ENCODE measurements at places on chromosomes 6 and 20.

DNA sequence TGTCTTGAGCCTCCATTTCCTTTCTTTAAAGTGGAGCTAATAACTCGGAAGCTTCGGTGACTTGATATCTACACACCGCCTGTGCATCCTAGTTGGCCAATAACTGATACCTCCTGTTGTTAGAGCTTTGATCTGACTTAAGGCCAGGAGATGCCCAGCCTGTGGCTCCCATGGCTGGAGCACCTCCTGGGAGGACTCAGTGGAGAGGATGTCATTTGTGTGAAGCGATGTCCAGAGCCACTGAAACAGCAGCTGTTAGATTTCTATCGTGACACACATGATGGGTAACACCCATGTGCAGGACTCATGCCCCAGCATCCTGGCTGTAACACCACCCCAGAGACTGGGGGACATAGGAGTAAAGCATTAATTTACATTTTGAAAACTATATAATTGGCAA lies 30.8 kb downstream of the SDCBP2 start:
- DNase-seq, result no peak

DNA sequence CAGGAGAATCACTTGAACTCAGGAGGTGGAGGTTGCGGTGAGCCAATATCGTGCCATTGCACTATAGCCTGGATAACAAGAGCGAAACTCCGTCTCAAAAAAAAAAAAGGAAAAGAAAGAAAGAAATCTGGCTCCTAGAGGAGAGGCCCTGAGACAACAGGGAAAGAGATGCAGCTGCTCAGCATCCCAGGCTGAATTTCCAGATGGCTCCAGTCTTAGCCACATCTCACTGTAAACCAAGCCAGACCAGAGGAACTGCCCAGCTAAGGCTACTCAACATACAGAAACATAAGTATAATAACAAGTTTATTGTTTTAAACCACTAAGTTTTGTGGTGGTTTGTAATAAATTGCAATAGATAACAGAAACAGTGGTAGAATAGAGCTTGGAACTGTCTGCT lies 38.5 kb upstream of the TASP1 start:
- no peak for DNase-seq

DNA sequence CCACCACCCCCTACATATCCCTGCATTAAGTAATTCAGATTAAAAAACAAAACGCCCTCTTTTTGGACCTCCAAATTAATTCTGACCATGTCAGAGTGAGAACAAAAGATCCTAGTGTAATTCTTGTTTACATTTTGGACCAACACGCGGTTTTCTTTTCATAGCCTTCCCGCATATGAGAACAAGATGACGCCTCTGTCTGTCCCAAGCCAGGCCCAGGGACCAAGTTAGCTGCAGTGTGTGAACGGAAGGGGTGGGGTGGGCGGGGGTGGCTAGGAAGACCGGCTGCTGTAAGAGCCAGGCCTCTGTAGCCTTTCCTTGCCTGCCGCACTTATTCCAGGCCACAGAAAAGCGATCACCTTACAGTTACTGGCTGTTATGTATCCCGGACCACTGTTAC lies 68.0 kb downstream of the PLCG1 start:
- no peak for DNase-seq

DNA sequence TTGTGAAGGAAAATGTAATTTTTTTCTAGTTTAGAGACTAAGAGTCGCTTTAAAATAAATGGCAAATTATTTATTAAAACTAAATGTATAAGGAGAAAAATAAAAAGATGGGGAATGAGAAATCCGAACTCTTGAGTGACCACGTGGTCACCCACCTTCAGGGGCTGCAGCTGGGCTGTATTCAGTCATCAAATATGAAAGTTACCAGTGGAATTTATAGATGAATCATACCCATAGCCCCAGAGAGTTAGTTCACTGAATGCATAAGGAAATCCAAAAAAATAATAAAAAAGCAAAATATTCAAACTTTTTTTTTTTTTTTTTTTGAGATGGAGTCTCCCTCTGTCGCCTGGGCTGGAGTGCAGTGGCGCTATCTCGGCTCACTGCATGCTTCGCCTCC lies 947.7 kb upstream of the ADGRB3 start:
- no peak for DNase-seq

- no peak for DNase-seq
Measured at GRCh38 chr6:95601133-95601532, 23.8 kb downstream of the MANEA start.

- DNase-seq, result no peak
Measured at GRCh38 chr20:62550087-62550632, 74.4 kb upstream of the GATA5 start.

DNA sequence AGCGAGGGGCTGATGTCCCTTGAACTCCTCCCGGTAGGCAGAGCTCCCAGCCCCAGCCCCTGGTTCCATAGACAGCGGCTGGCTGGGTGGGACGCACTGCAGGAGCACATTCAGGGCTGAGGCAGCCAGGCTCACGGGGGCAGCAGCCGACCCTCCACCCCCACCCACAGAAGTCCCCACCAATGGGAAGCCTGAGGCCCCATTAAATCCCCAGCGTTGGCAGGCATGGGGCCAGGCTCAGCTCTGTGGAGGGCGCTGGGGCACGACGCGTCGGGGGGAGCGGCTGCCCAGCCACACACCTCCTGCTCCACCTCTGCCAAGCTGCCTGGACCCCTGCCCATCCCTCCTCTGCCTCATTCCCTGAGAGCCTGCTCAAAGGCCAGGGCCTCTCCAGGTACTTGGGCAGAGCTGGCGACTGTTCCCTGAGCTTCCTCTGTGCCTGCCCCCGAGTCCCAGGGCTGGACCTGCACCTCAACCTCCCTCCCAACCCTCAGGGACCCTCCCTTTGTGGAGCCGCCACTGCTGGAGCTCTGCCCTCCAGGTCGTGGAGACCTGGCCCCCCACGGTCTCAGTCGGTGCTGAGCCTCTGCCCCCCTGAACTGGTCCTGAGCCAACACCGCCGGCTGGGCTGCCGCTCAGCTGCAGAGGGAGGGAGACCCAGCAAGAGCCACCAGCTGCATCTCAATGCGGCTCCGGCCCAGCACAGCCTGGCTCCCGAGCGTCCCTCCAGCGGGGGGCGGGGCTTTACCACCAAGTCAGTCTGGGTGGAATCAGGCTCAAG lies 9.1 kb downstream of the CHRNA4 start:
- DNase-seq, result no peak

DNA sequence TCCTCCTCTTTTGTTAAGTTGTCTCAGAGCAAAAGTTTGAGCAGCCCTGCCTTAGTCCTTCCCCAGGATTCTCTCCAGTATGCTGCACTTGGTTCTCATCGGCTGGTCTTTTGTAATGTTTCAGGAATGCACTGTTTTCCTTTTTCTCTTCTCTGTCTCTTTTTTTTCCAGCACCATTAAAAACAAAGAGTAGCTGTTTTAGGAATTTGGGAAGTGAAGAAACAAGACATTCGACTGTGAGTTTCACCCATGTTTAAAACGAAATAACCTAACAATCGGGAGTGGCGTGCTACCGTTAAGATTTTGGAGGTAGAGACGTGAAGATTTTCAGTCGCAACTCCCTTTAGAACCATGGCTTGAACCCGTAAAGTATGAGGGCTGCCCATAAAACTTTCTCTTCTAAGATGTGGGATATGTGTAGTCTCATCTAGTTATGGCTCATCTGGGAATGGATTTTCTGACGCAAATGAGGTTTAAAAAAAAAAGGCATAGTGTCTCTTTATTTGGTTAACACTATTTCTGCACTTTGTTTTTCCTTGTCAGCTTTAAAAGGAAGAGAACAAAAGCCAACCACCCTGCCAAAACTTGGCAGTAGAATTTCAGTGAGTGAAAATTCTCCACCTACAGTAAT lies 35.9 kb upstream of the RAB23 start:
- DNase-seq, result no peak

DNA sequence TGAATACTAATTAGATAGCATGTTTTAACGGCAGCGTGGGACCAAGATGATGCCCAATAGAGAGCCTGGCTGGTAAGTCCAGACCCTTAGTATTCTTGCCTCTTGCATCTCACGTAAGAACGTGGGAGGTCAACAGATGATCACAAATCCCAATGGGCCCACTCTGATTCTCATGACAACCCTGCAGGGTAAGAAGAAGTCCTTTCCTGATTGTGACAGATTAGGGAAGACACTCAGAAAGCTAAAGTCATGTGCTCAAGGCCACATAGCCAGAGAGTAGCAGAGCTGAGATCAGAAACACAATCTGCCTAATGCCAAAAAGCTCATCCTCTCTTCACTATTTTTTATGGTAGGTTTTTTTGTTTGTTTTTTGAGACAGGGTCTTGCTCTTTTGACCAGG lies 103.8 kb downstream of the RALGAPA2 start:
- no peak for DNase-seq

DNA sequence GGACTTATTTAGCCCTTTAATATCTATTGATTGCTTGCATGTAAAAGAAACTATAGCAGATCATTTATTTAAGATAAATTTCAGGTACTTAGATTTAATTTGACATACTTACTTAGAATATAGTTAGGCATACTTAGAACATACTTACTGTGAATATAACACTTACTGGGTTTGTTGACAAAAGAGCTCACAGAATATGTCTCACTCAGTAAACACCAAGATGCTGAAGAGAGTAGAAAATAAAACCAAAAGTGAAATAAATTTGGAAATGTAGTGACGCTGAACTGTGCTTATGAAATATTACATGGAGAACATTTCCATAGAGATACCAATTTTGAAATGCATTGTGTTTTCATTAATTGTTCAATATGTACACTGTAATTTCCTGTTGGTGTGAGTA lies 615.4 kb upstream of the MAN1A1 start:
- DNase-seq, result no peak

DNA sequence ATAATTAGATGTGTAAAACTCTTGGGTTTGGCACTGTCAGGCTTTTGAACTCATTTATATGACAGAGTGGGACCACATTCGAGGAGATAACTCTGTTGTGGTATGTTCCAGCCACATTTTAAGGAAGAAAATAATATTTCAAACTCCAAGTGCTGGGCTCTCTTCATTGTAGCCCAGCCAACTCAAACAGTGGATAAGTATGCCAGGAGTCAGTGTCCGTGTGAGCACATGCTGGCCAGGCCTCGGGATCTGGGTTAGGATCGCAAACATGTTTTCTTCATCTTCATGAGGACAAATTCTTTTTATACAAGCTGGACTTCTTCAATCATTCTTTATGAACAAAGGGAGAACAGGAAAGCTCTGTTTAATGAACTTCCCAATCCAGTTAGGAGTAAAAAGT lies 497.5 kb downstream of the MAFB start:
- DNase-seq, result no peak

- DNase-seq, result no peak
Measured at GRCh38 chr6:142947714-142948480, 2.9 kb upstream of the HIVEP2 start.

GRCh38 chr6:106502559-106502958 lies 126.7 kb downstream of the RTN4IP1 start:
- DNase-seq, result no peak

DNA sequence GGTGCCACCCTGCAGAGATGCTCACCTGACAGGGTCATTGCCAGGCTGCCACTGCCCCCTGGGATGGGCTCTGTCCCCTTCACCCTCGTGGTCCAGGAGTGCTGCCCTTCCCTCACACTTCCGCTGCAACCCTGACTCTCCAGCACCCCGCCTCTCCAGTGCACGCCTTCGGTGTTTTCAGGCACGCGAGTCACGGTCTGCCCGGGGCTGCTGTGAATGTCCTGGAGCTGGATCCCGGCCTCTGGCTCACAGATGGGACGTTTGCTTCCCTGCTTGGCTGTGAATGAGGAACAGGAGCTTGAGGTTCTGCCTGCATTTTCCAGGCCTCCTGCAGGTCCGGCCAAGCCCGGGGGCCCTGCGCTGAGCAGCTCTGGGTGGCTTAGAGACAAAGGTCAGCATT lies 343.4 kb downstream of the SMOC2 start:
- no peak for DNase-seq

DNA sequence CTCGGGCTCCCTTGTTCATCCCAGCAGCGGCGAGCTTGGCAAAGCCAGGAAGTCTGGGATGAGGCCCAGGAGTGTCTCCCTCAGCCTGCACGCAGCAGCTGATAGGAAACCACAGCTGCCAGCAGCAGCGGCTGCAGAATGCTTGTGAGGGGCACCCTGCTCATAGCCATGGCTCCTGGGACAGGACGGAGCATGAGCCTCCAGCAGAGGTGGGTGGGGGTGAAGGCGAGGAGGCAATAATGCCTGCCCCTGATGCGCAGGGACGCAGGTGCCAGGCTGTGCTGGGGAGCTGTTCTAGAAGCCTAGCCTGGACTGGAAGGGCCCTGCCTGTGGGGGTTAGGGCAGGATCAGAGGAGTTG lies 157.9 kb downstream of the CD83 start:
- no peak for DNase-seq

GRCh38 chr20:35395728-35396127 lies 16.0 kb downstream of the UQCC1 start:
- no peak for DNase-seq

- DNase-seq, result no peak
Measured at GRCh38 chr20:23007886-23008655, 27.0 kb upstream of the SSTR4 start.

- no peak for DNase-seq
Measured at GRCh38 chr6:37535759-37536490, 36.2 kb upstream of the CCDC167 start.

DNA sequence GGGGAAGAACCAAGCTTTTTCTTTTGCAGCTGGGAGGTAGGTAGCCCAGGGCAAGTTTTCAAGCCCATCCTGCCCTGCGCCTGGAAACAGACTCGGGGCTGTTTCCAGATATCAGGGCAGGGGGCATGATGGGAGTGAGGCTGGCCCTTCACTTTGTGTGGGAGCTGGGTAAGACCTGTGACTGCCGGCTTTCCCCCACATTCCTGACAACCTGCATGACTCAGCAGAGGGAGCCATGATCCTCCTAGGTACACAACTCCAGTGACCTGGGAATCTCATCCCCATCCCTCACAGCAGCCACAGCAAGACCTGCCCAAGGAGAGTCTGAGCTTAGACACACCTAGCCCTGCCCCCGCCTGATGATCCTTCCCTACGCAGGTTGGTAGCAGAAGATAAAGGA lies 280.8 kb downstream of the SOX4 start:
- DNase-seq, result no peak

DNA sequence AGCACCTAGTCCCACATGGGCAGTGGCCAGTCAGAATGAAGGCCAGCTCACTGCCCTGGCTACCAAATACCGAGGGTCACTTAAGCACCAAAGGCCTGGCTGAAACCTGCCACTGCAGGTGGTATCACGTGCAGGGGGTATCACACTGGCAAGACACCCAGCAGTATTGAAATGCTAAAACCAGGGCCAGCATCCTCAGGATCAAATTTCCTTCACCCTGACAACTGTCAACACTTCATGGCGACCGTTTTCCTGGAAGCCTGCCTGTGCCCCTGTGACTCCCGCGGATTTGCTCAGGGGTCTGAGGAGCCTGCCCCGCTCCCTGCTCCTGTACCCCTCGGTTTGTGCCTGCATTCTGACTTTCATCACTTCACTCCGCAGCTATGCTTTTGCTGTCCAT lies 151.1 kb downstream of the TTLL2 start:
- DNase-seq, result no peak

GRCh38 chr6:18973251-18973650 lies 586.1 kb downstream of the RNF144B start:
- DNase-seq, result no peak

GRCh38 chr6:161353208-161353613 lies 79.3 kb upstream of the AGPAT4 start:
- no peak for DNase-seq
